ENCODE measurements at places on chromosomes 11 and 22.
A peak's percentile ranks its signal among the peaks of the same experiment; 100 is the strongest.

DNA sequence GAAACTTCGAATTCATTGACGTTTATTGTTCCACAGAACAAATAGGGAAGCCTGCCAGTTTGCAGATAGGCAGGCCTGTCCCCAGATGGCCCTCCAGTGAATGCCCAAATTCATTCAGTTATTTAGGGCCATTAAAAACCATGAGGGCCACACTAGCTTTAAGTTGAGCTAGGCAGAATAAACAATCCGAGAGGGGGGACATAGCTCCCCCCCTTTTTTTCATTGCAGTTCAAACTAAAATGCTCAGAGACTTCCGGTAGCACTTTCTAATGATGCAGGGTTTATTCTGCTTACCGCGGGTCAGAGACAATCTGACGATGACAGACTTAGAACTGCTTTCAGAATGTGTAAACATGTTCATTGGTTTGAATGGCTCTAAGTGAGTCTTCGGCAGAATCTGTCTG is 72.0 kb downstream of the ZBTB16 start:
- DNase-seq, result no peak

DNA sequence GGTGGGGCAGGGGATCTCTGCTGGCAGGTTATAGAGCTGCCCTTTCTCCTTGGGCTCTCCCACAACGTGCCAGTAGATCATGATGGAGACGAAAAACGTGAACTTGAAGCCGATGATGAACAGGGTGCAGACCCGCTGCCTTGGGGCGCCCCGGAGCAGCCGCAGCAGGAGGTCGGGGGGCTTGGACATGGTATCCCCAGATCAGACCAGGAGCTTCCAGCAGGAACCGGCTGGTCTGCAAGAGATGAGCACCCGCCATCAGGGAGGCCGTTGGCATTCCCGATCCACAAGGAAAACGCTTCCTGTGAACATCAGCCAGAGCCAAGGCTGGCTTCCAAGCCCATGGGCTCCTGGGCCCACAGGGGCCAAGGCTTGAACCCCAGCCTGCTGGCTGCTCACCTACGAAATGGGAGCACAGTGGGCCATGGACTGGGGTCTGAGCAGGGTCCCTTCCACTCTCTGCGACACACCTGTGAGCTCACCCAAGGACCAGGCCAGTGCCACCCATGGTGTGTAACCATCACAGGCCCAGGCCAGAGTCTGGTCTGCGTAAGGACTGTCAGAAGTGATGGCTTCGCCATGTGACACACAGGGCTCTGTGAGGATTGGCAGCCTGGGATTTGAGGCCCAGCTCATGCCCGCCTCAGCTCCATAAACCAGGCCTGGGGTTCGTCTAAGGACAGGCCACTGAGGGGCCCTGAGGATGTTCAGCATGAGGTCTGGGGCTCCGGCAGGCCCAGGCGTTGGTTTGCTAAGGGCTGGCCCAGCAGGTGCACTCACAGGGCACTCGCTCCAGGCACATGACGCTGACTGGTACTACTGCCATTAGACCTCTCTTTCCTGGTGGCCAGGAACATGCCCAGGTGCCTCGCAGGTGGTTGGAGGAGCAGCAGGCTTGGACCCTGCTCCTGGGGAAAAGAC is 26.6 kb downstream of the A4GALT start:
- DNase-seq, result no peak

DNA sequence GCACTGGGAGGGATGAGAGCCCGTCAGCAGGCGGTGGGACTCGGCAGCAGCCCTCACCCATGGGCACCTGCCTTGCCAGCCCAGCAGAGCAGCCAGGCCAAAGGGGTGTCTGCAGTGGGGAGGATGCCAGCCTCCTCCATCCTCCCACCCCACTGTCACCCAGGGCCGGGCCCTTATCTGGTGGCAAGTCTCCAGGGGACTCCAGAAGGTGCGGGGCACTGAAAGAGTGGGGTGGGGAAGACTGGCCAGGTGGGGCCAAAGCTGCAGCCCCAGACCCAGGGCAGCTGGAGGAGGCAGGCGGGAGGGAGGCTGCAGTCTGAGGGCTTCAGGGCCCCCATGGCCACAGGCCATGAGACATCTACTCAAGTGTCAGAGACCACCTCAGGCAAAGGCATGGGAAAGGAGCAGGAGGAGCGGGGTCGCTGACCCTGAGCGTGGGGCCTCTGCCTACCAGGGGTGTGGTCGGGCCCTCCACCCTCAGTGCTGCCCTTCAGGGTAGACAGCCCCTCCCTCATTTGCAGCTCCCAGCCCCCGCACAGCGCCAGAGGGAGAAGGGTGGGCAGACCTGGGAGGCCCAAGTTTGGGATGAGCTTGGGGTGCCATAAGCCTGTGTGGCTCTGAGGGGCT is 3.5 kb downstream of the DGCR6L start:
- no peak for DNase-seq

- DNase-seq, result peak; percentile 5
Measured at GRCh38 chr11:100776212-100776896, 89.3 kb downstream of the ARHGAP42 start.

- DNase-seq, result no peak
Measured at GRCh38 chr11:13473013-13473722, 10.1 kb upstream of the BTBD10 start.

GRCh38 chr22:44068422-44069191 is 44.5 kb downstream of the PARVB start:
- no peak for DNase-seq

GRCh38 chr11:122181893-122182292 is 65.9 kb upstream of the BLID start:
- DNase-seq, result peak; percentile 50

GRCh38 chr22:37893583-37893983 is 12.5 kb upstream of the MICALL1 start:
- DNase-seq, result no peak

DNA sequence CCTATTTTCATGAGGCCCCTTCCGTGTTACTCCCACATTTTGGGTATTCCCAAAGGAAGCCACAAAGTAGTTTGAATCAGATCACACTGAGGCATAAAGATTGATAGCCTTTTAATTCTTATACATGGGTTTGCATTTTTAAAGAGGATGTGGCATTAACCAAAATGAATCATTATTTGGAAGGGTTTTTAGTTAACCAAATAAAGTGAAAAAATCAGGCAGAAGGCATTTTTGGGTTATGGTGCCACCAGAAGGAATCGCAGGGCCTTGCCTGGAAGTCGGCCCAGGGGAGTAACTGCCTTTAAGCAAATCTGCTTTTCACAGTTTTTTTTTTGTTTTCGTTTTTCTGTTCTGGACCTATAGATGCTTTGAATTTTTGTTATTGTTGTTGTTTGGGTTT is 55.4 kb downstream of the HSD17B12 start:
- DNase-seq, result peak; percentile 64
